ENCODE measurements at places on chromosomes 5 and 9.

GRCh38 chr5:485113-485945 is 38.9 kb downstream of the SLC9A3 start:
- DNase-seq = no peak

DNA sequence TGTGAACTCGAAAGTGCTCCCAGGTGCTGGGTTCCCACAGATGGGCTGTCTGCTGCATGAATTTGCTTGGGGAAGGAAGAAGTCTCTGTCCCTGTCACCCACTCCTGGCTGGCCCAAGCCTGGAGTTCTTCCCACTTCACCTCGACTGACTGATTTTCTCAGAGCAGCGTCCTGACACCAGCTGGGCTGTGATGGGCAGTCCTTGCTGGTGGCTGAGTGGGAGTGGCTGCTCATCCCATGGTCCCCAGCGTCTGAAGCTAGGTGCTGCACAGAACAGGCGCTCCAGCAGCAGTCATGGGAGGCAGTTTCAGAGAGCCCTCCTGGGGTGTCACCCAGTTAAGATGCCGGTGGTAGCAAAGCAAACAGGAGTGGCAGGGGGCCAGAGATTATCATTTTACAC is 10.1 kb upstream of the NEURL1B start:
- DNase-seq = no peak

DNA sequence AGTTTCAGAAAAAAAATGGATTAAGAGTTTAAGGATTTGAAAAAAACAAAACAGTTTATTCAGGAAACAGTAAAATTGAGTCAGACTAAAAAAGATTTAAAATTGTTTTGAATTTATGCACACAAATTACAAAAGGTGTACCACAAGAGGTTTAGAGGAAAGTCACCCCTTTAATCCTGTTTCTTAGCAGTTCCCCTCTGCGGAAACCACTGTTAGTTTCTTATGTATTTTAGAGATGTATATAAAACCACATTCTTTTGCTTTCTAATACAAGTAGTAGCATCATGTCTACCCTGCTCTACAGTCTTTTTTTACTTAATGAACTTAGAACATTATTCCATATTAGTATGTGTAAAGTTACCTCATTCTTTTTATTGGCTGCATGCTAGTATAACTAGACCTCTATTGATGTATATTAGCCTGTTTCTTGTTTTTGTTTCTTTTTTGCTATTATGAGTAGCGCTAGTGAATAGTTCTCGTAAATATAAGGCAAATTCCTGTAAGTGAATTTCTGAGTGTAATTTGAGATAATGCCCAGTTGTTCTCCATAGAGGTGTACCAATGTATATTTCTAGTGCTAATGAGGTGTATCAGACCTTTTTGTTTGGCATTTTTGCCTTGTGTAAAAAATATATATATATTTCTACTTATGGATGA is 20.0 kb downstream of the GPBP1 start:
- DNase-seq = no peak

DNA sequence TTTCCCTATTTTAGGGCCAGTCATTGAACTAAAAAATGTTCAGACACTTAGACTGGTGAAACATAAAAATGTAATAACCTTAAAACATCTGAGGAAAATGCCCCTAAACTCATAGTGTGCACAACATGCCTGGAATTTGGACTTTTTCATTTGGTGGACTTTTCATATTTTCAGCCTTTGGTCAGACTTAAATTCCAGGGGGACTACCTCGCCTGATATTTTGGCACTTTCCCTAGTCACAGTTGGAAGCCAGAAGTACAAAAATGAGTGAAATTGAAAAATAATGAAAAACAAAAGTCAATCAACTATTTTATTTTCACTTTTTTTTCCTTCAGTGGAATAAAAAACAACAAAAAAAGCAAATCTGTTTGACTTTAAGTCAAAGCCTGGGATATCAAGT is 256.2 kb downstream of the ACTL7B start:
- no peak for DNase-seq

- DNase-seq = no peak
These were observed 23.5 kb downstream of the GRAMD2B start for GRCh38 chr5:126446498-126447224.

DNA sequence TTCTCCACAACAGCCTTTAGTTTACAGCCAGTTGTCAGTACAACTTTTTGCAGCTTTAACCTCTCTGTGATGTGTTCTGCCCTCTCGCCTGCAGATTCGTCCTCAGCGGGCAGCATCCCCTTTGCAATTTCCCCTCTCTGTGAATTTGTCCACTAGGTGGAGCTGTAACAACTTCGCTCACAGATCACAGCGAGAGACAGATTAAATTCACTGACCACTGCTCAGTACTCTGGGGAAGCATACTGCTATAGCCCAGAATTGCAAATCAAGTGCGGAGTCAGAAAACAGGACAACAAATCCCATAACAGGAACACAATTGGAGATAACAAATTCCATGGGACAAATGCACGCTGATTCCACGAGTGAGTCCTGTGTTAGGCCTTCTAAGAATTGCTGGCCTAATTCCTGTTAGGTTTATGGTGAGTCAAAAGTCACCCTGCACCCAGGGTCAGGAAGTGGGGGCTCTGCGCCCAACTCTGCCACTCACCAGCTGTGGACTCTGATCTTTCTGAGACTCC is 2124.9 kb downstream of the MAT2B start:
- DNase-seq = no peak

GRCh38 chr9:125732562-125732961 is 14.6 kb upstream of the PBX3 start:
- no peak for DNase-seq

- DNase-seq = no peak
These were observed 898.2 kb upstream of the TYRP1 start for GRCh38 chr9:11794984-11795383.

DNA sequence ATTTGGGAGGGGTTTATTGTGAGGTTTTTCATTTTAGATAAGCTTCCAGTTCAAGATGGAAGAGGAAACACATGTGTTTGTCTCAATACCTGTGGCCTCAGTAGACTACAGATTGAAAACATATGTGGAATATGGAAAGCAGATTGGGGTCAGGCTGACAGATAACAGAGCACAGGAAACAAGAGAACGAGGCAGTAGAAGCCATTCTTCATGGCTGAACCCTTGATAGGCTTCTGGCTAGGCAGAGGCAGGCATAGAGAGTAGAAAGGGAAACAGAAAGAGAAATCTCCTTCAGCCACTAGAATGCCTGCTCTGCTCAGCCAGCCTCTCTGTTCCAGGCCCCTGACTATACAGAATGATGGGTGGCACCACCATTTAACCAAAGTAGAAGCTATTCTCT is 152.5 kb downstream of the MUSK start:
- no peak for DNase-seq

DNA sequence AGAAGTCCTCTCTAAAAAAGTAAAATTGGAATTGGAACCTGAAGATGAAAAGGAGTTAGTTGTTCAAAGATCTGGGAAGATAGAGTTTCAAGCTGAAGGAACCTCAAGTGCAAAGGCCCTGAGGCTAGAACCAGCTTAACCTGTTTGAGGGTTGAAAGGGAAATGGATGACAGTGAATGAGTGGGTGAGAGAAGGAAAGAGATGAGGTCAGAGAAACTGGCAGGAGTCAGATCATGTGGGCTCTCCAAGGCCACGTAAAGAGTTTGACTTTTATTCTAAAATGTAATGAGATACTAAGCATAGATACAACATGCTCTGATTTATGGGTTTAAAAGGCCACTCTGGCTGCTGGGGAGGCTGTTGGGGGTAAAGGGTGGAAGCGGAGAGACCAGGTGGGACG is 2.5 kb upstream of the RAD23B start:
- DNase-seq = no peak

GRCh38 chr5:78362220-78362619 is 1.8 kb downstream of the SCAMP1 start:
- no peak for DNase-seq

- DNase-seq = no peak
These were observed 52.9 kb downstream of the CETN3 start for GRCh38 chr5:90356622-90357021.

DNA sequence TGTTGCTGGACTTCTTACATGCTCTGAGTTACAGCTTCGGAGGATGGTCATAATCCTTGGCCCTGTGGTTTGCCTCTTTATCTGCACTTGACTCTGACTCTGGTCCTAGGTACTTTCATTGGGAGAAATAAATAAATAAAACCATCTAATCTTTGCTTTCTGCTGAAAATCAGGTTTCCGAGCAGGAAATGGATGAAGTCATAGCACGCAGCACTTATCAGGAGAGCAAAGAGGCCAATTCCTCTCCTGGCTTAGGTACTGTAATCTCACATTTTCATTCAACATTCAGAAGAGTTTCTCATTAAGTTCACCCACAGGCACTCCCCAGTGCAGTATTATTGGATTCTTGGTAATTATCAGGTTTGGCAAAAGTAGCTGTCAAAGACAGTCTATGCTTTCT is 104.7 kb downstream of the GOLPH3 start:
- DNase-seq = no peak

DNA sequence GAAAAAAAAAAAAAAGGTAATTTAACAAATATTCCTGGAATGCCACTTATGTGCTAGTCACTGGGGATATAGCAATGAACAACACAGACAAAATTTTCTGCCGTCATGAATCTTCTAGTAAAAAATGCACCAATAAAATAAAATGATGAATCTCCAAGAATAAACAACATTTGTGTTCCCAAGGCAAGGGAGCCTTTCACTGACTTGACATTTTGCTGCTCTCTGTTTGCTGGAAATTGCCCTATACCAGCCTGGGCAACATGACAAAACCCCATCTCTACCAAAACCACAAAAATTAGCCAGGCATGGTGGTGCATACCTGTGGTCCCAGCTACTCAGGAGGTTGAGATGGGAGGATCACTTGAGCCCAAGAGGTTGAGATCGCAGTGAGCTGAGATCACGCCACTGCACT is 64.5 kb upstream of the ERBIN start:
- DNase-seq = no peak
